ENCODE measurements at places on chromosomes 16 and 17.

DNA sequence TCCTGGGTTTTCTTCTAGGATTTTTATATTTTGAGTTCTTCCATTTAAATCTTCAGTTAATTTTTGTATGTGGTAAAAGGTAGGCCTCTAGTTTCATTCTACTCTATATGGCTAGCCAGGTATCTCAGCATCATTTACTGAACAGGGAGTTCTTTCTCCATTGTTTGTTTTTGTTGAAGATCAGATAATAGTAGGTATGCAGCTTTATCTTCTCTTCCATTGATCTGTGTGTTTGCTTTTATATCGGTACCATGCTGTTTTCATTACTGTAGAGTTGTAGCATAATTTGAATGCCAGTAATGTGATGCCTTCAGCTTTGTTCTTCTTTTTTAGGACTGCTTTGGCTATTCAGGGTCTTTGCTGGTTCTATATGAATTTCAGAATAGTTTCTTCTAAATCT lies 77.3 kb downstream of the USP22 start:
- DNase-seq = no peak

DNA sequence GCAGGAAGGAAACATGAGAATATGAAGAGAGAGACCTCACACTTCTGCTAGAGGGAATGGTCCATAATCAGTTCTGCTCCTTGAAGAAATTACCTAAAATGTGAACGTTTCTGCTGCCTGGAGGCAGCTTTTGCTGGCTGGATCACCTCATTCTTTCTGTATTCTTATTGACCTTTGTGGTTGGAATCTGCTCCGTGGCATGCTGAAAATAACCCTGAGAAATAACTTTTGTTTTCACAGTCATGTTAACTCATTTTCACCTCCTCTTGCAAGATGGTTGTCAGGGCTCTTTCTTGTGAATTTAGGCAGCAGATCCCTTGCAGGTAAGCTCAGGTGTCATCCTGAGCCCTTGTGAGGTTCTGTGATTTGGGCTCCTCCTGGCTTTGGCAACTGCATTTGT lies 70.2 kb downstream of the IRF8 start:
- DNase-seq = no peak

DNA sequence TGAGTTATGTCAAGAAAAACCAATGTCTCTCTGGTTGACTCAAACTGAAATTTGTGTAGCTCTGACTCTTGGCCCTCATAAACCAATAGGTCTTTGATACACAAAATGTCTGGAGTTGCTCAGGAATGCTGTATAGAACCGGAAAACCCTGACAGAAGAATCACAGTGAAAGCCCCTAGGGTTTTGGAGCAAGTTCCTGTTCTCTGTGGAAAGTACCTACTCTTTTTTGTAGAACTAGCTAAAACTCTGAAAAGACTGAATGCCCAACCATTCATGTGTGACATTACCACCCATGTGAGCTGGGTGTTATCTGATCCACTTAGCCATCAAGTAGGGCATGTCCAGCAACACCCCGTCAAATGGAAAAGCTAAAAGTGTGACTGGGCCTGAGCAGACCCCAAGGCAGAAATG lies 28.8 kb downstream of the CCL4 start:
- DNase-seq = no peak

DNA sequence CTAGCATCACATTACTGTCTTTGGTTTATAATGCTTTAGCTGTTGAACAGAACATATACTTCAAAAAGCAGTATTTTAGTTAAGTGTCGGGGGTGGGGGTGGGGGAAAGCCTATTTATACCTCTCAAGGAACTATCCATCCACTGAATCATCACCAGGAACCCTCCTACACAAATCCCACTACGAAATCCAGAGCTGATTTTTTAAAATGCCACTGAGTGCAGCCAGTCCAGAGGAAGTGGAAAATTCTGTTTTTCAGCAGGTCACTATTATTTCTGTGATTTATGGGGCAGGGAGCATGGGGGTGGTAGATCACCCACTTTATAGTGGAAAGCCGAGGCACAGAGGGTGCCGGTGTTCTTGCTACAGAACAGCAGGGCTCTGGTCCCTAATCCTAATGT lies 284.1 kb downstream of the SOX9 start:
- DNase-seq = no peak

DNA sequence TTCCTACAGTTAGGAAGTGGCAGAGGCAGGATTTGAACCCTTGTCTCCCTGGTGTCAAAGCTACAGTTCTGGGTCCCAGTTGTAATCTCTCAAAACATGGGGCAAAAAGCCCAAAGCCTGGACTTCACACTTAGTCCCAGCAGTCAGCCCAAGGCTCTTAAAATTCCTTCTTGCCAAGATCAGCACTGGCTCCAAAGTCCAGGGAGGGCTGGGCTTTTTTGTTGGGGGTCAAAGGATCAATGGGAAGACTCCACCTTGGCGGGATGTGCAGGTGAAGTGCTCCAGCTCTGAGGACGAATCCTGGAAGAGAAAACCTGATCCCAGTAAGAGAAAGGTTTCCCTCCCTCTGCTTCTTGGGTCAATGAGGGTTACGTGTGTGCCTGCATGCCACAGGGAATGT lies 195.5 kb downstream of the HAPSTR1 start:
- DNase-seq = no peak

- DNase-seq = no peak
Observed at GRCh38 chr16:88309908-88310265, 72.9 kb upstream of the ZNF469 start.

- peak; percentile 99 for DNase-seq
Observed at GRCh38 chr17:29293890-29294579, at the start of gene NUFIP2. TSS of gene NUFIP2 (minus strand) at chr17:29294148. CDS start at chr17:29294059, 89 bp downstream.
